ENCODE measurements at places on chromosomes 11 and 22.

DNA sequence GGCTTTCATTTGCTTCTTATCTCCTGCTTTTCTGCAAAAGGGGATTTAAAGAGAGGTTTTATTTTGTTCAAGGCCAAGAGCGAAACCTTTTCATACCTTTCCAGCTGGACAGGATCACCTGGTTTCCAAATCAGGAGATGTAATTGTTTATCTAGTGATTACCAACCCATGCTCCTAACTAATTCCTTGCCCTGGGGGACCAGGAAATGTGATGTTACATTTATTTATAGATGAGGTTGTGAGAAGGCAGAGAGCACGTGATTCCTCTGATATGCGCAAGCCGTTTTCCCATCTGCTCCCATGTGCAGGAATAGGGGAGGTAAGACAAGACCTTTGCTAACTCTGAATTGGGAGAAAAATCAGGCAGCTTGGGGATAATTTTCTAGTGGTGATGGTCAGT, 507.2 kb upstream of the LARGE1 start:
- no peak for DNase-seq

DNA sequence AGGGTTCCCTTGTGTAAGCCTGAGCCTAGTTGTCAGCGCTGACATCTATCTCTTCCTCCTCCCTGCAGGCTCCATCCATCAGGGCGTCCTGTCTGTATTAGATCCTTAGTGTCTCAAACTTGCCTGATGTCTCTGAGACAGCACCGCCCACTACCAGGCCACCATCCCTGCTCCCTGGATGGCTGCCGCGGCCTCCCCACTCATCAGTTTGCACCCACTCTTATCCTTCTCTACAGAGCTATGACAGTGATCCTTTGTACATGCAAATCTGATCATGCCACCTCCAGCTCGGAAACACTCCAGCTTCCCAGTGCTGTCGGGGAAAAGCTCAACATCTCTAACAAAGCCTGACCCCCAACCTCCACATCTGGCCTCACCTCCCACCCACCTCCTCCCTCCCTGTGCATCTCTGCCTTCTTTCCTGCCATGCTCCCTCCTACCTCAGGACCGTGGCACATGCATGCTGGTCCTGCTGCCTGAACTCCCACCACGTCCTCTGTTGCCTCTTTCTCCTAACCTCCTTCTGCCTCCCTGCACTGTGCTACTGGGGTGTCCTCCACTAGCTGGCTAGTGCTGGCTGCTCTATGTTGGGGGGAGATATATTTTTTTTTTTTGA, 61.6 kb upstream of the EIF3D start:
- no peak for DNase-seq

DNA sequence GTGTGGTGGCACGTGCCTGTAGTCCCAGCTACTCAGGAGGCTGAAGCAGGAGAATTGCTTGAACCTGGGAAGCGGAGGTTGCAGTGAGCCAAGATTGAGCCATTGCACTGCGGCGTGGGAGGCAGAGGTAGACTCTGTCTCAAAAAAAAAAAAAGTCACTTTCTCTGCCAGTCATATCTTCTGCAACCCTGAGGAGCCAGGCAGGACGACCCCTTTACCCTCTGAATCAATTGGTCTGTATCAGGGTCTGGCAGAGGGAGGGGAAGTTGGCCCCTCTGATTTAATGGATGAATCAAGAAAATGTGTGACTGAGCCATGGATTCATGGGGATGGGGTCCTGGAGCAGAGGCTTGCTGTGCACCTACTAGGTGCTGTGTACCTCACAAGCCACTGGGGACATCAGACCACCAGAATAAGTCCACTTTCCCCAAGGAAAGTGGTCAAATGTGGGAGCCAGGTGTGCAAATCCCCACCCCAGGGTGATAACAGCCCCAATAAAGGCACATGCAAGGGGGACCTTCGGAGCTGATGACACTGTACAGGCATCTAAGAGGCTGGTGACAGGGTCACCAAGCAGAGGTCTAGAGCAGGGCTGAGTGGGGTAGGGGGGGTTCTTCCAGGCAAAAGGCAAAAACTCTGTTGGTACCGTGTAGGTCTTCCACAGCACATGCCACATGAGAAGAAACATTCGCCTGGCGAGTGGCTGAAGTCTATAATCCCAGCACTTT, 29.0 kb downstream of the TXN2 start:
- DNase-seq, result no peak

GRCh38 chr11:35639591-35640179, 21.4 kb downstream of the FJX1 start:
- no peak for DNase-seq

DNA sequence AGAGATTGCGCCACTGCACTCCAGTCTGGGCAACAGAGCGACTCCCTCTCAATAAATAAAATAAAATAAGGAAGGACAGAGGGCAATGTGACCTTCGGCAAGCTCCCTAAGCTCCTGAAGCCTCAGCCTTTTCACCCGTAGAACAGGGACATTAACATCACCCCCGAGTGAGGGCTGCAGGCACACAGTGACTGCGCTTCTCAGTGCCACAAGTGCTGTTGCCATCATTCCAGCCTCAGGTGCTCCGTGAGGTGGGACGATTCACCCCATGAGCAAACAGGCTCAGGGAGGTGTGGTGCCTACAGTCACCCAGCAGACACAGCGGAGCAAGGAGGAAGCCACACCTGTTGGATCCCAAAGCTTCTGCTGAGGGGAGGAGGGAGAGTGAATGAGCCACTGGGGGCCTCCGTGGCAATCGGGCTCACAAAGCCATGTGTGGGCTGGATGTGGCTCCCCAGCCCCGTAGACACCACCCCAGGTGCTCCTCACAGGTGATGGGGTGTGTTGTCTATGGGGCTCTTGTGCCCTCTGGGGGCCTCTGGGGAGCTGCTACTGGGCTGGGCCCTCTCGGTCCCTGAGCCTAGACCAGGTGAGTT, 9.1 kb upstream of the TCF20 start:
- no peak for DNase-seq
